ENCODE measurements at places on chromosomes 2 and 18.

DNA sequence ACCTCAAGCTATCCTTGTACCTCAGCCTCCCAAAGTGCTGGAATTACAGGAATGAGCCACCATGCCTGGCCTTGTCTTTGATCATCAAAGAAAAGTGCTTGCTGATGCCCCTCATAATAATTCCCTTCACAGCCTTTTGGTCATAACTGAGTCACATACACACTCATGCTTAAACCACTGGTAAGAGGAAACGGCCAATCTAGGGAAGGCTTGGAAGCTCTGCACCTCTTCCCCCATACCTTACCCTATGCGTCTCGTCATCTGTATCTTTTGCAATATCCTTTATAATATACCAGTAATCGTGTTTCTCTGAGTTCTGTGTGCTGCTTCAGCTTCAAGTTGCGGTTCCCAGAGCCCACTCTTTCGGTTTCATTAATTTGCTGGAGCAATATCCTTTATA, 4.8 kb upstream of the RNF138 start:
- no peak for DNase-seq

- no peak for DNase-seq
Measured at GRCh38 chr18:40559556-40559955, 1395.5 kb upstream of the PIK3C3 start.

- DNase-seq = no peak
Measured at GRCh38 chr2:109124982-109125592, 3.9 kb upstream of the SH3RF3 start.

DNA sequence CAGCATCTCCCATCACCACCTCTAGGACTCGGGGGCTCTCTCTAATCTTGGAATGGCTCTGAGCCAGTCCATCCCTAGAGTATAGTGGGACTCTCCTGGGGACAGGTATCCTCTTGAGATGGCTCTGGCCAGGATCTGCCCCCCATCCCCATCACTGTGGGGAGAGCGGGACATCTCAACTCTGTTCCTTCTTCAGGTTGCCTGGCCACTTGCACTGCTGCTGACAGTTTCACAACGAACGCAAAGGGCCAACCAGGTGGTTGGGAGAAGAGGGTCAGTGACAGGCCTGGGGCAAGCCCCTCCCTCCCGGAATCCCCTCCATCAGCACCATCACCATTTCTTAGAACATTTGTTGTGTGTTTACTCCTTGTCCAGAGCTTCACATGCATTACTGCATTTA, 62.6 kb downstream of the CIB4 start:
- DNase-seq = no peak
